ENCODE measurements at places on chromosomes 5 and 9. TPM values are rescaled to one million over a fixed set of nuclear protein-coding genes. Genes with fewer than 3 reads are reported as not detected.

- DNase-seq: no peak
- peak overlapping the region; percentile 77 for H3K27ac ChIP-seq
- H3K4me3 ChIP-seq: no peak overlapping the region
- H3K36me3 ChIP-seq: no peaks in the 10 kb centered on the region
Measured at GRCh38 chr5:176625512-176625911, 4.8 kb downstream of the SNCB start.

- H3K4me1 ChIP-seq: peaks cover 8% of the 10 kb centered on the region
- no peak overlapping the region for H3K27ac ChIP-seq
- no peaks in the 10 kb centered on the region for H3K36me3 ChIP-seq
- H3K27me3 ChIP-seq: no peaks in the 10 kb centered on the region
Measured at GRCh38 chr5:154749491-154749890, 5.7 kb upstream of the LARP1 start.

Gene PTGS1
- total RNA-seq: 0.44 TPM

Gene OCLN
- 45.2 TPM for total RNA-seq

DNA sequence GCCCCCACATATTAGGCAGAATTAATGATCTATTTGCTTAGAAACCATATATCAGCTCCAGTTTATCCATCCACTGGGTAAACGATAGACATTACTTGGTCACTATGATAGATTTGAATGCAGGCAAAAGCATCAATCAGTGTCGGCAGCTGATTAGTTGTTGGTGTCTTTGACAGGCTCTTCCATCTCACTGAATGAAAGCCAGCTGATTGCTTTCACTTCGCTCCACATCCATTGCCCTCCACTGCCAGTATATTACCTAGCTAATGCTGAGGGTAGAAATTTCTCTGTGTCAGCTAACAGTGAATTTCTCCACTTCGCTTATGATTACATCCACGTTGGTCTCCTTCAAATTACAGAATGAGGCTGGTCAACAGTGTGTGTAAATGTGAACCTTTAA lies 821.3 kb upstream of the TYRP1 start:
- no peaks in the 10 kb centered on the region for H3K36me3 ChIP-seq
- no peak for DNase-seq
- no peaks in the 10 kb centered on the region for H3K27me3 ChIP-seq
- H3K4me3 ChIP-seq: no peak overlapping the region
